Lung (tissue), 17 donors: ENCODE measurements at places on chromosomes 6 and 20. TPM values are rescaled to one million over a fixed set of nuclear protein-coding genes. Genes with fewer than 3 reads are reported as not detected.

DNA sequence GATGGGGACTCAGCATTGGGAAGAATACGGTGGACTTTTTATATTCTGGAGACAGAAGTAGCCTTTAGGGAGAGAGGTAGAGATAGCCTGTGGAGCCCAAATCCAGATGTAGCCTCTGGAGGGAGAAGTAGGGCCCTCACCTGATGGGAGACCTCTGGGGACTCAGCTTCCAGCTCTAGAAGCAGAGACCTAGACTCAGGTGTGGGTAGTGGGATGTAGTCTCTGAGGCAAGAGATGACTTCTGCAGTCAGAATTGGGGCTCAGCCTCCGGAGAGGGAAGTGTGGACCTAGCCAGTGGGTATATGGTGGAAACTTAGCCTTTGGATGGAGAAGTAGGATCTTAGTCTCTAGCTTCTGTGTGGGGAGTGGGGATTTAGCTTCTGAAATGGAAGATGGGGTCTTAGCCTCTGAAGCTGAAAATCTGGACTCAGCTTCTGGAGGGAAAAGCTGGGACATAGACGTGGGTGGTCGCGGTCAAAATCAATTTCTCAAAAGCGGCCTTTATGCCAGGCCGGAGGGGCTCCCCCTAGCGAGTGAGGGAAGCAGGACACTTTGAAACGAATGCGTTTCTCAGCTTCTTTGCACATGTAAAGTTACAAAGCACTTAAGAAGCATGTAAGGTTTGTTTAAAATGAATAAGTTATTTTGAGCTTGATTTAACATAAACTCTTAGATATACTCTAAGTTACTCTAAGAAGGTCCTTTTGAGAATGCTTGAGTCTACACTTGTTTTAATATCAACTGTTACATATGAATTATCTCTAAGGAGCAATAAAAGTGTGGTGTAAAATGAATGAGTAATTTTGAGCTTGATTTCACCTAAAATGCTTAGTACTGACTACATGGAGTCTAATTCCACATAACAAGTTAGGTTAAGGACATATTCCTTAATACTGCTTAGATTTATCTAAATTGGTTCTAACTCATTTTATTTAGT lies 12.9 kb upstream of the ZNF343 start:
- H3K36me3 ChIP-seq, result no peaks in the 10 kb centered on the region
- H3K27me3 ChIP-seq, result no peaks in the 10 kb centered on the region
- peak; percentile 58 for DNase-seq
- H3K4me1 ChIP-seq, result no peaks in the 10 kb centered on the region

- no peaks in the 10 kb centered on the region for H3K4me1 ChIP-seq
- H3K27me3 ChIP-seq, result no peaks in the 10 kb centered on the region
- no peak for DNase-seq
- H3K36me3 ChIP-seq, result no peaks in the 10 kb centered on the region
- no peak overlapping the region for H3K27ac ChIP-seq
These were observed 3.1 kb upstream of the CSE1L start for GRCh38 chr20:49043000-49043399.

GRCh38 chr6:156992020-156992804 lies 215.0 kb downstream of the ARID1B start:
- peaks cover 6% of the 10 kb centered on the region for H3K4me1 ChIP-seq
- H3K27ac ChIP-seq, result no peak overlapping the region
- H3K27me3 ChIP-seq, result no peaks in the 10 kb centered on the region
- no peaks in the 10 kb centered on the region for H3K36me3 ChIP-seq
- no peak overlapping the region for H3K4me3 ChIP-seq
- peak; percentile 59 for DNase-seq

DNA sequence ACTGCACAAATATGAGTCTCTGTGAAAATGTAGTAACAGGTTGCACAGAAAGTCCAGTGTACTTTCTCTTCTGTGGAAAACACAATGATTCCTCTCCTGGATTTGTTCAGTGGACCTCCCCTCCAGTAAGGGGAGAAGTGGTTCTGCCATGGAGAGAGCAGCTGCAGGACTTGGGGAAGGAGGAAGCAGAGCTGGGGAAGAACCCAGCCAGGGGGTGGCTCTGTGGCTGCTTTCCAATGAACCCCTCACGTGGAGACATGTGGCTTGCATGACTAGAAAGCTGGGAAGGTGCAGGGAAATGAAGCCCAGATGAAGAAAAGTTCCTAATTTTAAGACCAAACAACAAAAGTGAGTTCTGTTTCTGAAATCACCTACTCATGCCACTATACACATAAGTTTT lies 31.9 kb downstream of the HMGN3 start:
- no peak for DNase-seq
- no peak overlapping the region for H3K4me3 ChIP-seq

DNA sequence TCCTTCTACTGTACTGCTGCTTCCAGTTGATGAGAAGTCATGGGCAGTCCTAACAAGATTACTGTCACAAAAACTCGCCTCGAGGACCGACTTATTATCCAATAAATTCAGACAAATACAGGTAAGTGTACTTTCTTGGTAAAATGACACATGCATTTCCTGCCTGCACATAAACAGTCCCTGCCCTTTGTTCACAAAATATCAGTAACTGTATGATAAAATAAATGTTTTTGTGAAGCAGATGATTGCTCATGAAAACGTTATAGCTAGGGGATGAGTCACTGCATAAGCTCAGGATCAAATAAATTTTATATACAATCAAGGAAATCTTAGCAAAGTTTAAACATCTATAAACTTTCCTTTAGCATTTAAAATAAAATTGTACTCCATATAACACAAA lies 164.5 kb upstream of the RIPOR2 start:
- no peak for DNase-seq
- no peak overlapping the region for H3K27ac ChIP-seq
- H3K4me1 ChIP-seq, result no peaks in the 10 kb centered on the region
- H3K4me3 ChIP-seq, result no peak overlapping the region
- H3K27me3 ChIP-seq, result no peaks in the 10 kb centered on the region

DNA sequence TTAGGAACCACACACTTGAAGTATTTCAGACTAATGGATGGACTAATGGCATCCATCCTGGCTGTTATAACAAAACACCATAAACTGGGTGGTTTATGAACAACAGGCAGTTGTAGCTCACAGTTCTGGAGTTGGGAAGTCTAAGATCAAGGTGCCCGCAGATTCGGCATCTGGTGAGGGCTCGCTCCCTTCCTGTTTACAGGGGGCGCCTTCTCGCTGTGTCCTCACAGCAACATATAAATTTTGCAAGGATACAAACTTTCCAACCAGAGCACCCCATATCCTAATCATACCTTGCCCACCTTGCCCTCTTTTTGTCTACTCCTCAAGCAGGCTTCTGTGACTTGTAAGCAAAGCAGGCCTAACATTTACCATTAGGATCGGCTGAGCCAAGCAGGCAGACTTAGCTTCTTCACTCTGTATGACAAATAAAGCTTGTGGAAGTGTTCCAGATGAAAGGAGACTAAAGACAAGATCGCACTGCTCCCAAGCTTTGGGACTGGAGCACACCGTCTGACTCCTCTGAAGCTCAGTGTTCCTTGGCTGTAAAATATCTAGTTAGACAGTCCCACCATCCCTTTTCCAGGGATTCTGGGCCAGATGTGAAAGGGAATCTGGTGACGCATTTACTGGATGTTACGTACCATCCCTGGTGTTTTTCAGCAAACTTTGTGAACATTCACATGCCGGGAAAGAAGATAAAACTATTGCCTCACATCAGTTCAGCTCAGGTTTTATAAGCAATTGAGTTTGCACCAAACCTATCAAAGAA lies 34.9 kb downstream of the GFOD1 start:
- peaks cover 3% of the 10 kb centered on the region for H3K36me3 ChIP-seq
- H3K4me1 ChIP-seq, result peaks cover 14% of the 10 kb centered on the region
- no peaks in the 10 kb centered on the region for H3K27me3 ChIP-seq
- no peak overlapping the region for H3K4me3 ChIP-seq

DNA sequence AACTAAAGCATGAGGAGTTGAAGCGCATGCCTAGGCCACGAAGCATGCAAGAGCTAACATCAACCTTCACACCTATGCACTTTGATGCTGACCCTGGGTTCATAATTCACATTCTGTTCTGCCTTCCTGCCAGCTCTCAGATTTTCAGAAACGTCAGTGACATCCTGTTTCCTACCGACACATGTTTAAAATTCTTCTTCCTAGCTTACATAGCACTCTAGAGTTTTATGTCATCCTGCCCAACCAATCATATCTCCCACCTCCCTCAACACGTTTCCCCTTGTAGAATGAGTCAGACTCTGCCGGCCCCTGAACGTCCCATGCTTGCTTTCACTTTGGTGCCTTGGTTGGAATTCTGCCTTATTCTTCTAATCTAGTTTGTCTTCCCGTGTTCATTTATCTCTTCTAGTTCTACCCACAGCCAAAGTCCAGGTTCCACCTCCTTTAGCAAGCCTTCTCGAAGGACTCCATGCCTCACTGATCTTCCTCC lies 97.2 kb upstream of the MAP7 start:
- DNase-seq, result peak; percentile 31
- H3K4me1 ChIP-seq, result peaks cover 6% of the 10 kb centered on the region

DNA sequence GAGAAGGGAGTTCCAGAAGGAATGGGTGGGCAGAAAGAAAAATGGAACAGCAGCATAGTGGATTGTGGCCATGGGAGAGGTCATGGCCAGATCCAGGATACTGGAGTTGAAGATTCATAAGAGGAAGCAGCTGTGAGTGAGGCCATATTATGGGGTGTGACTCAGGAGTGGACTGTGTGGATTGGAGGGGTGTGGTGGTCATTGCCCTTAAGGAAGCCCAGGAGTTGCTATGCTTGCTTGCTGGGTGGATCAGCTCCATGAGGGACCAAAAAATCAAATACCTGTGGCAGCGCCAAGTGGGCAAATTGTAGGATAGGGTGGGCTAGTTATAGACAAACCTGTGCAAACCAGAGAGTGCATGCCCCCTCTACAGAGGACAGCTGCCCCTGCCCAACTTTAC lies 18.3 kb downstream of the LRRC1 start:
- no peak for DNase-seq
- no peaks in the 10 kb centered on the region for H3K4me1 ChIP-seq
- no peaks in the 10 kb centered on the region for H3K27me3 ChIP-seq
- no peak overlapping the region for H3K4me3 ChIP-seq
- H3K27ac ChIP-seq, result no peak overlapping the region

- H3K4me1 ChIP-seq, result no peaks in the 10 kb centered on the region
- H3K27ac ChIP-seq, result no peak overlapping the region
- H3K36me3 ChIP-seq, result no peaks in the 10 kb centered on the region
These were observed 219.8 kb upstream of the ARID1B start for GRCh38 chr6:156557251-156557910.

DNA sequence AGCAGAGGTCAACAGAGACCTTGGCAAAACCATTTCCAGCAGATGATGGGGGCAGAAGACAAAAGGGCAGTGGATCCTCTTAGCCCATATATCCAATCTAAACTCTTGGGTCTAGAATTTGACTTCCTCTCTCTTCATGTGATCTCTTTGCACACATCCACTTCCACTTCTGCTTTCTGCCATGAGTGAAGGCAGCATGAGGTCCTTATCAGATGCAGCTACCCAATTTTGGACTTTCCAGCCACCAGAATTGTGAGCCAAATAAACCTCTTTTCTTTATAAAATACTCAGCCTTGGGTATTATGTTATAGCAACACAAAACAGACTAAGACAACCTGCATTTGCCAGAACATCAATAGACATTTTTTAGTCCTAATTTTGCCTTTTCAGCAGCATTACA lies 191.6 kb downstream of the ADAT2 start:
- H3K27me3 ChIP-seq, result no peaks in the 10 kb centered on the region
- H3K27ac ChIP-seq, result no peak overlapping the region
- DNase-seq, result no peak
- no peak overlapping the region for H3K4me3 ChIP-seq
- H3K36me3 ChIP-seq, result no peaks in the 10 kb centered on the region

DNA sequence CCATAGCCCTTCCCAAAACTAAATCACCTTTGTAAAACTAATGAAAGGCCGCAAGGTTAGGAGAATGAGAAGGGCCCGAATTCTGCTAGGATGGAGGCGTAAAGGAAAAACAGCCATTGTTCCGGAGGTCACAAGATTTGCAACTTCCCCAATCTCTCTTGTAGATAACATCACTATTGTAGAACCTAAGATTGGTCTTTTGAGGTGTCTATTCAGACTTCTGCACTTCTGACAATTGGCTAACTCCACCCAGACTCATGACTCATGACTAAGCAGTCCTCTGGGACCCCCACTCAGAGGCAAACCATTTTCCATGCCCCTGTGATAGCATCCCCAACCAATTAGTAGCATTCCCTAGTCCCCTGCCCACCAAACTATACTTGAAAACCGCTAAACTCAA lies 210.5 kb upstream of the SHLD1 start:
- H3K36me3 ChIP-seq, result no peaks in the 10 kb centered on the region
- no peak overlapping the region for H3K4me3 ChIP-seq
- peak overlapping the region; percentile 17 for H3K27ac ChIP-seq
- no peaks in the 10 kb centered on the region for H3K27me3 ChIP-seq
- DNase-seq, result no peak

DNA sequence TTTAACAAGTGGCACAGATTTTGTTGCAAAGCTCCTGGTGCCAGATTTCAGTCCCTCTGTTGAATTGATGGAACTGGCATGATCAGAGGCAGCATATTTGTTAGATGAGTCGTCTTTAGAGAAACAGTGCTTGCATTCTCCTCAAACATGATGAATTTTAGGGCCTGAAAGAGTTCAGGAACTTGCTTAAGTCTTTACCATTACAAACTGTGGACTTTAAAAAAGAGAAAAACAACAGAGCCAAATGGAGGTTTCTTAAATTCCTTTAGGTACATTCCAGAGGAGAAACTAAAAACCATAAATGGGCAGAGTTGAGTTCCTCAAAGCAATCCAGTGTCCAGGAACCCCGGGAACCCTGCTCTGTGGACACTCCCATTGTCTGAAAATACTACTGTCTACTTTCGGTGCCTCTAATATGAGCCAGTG lies 2.5 kb downstream of the GTF2H5 start:
- no peak overlapping the region for H3K27ac ChIP-seq
- no peaks in the 10 kb centered on the region for H3K27me3 ChIP-seq
- no peak overlapping the region for H3K4me3 ChIP-seq
- no peaks in the 10 kb centered on the region for H3K36me3 ChIP-seq
- H3K4me1 ChIP-seq, result peaks cover 3% of the 10 kb centered on the region

GRCh38 chr6:145063091-145063490 lies 672.2 kb downstream of the EPM2A start:
- no peaks in the 10 kb centered on the region for H3K4me1 ChIP-seq
- H3K36me3 ChIP-seq, result no peaks in the 10 kb centered on the region
- H3K4me3 ChIP-seq, result no peak overlapping the region

The ZC2HC1B gene
- 0.28 TPM for total RNA-seq

The JPH2 gene
- total RNA-seq, result 9.2 TPM

The CCR6 gene
- total RNA-seq, result 0.31 TPM

The SLC4A11 gene
- 0.40 TPM for total RNA-seq

The IDH3B gene
- 67.9 TPM for total RNA-seq

The NMBR gene
- total RNA-seq, result 0.23 TPM

The COL19A1 gene
- total RNA-seq, result 4.4 TPM

The TGM3 gene
- 1.5 TPM for total RNA-seq

The RGS17 gene
- total RNA-seq, result 1.7 TPM
